ENCODE measurements at places on chromosomes 13 and 19.

GRCh38 chr13:45602183-45603170, 13.1 kb downstream of the ERICH6B start:
- ATAC-seq: no peak

DNA sequence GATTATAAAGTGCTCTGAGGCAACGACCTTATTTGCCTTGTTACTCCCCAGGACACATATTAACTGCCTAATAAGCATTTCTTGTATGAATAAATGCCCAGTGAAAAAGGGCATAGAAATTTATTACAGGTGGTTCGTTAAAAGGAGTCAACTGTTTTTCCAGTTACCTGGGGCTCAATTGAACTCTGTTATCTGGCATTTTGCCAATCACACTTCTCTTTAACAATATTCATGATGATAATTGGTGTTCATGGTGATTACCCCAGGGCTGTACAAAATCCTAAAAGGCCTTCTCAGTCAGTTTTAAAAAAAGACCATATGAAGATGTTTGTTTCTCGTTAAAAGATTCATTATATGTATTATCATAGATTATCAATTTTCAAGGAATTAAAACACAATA, 57.1 kb downstream of the KL start:
- ATAC-seq: no peak

GRCh38 chr13:42574435-42575311, 721 bp downstream of the TNFSF11 start:
- peak; percentile 88 for ATAC-seq

GRCh38 chr13:23959231-23959862, 62.0 kb upstream of the C1QTNF9B start:
- no peak for ATAC-seq

GRCh38 chr13:48592688-48593049, 59.8 kb upstream of the RCBTB2 start:
- ATAC-seq: no peak

GRCh38 chr13:99380921-99381645, 73.9 kb upstream of the GPR183 start:
- peak; percentile 77 for ATAC-seq

DNA sequence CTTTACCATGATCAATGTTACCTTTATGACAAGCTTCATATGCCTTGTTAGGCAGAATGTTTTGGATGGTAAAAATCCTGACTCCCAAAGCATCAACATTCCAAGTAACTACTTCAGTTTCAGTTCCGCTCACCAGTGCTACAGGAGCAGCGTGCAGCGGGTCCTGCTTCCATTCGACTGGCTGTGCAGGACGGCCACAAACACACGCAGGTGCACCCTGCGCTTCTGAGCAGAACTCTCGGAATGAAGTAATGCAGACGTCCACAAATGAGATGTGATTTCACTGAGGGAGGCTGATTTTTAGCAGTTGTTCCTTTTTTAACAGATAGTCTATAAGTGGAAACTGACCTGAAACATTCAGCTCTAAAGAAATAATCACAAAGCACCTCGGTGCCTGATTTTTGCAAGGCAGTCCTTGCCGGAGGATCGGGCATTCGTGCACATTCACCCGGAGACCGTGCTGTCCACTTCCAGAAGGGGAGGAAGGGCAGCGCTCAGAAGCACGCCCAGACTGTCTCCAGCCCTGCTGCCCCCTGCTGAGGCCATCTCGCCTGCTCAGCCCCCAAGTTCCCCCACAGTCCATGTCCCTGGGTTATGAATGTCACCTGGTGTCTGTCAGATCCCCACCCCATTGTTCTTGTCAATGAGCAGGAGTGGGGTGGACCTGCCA, 85.8 kb downstream of the RAB20 start:
- ATAC-seq: no peak

GRCh38 chr19:10800488-10800887, 35.5 kb downstream of the TMED1 start:
- no peak for ATAC-seq

DNA sequence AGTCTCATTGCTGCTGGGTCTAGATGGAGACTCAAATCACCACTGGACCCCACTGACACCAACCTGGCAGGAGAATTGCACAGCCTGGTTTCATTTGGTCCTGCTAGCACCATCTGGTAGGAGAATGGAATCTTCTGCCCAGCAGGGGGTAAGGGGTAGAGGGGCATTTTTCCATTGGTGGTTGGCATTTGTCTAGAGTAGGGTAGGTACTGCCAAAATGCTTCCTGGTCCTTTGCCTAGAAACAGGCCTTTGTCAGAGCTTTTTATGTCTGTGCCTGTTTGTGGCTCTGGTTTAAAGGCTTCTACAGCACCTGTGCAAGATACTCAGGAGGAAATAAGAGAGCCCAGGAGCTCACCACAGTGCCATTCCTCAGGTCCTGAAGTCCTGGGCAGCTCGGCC, 121.3 kb downstream of the KCTD12 start:
- ATAC-seq: peak; percentile 5

- ATAC-seq: no peak
These were observed 51.7 kb upstream of the CYP4F8 start for GRCh38 chr19:15563325-15563794.

- no peak for ATAC-seq
These were observed 191.5 kb downstream of the LHFPL6 start for GRCh38 chr13:39411511-39411910.

GRCh38 chr19:49710372-49710951, 19.5 kb downstream of the CPT1C start:
- ATAC-seq: no peak

GRCh38 chr13:25132751-25133390, 36.9 kb downstream of the PABPC3 start:
- ATAC-seq: no peak

DNA sequence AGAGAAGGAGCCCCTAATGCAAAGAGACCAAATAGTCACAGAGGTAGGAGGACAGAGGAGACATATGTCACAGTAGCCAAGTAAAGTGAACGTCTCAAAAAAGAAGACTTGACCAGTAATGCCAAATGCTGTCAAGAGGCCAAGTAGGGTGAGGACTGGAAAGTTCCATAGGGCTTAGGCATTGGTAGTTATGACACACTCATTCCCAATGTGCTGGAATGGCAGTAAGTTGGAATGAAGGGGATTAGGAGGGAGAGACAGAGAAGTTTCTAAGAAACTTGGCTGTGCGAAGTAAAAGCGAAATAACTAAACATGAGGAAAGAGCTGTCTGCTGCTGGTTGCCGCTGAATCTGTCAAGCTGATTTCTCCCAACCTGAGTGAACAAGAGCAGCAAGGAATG, 14.9 kb upstream of the FRY start:
- ATAC-seq: no peak

GRCh38 chr19:41707502-41707812, 969 bp upstream of the CEACAM5 start:
- no peak for ATAC-seq

DNA sequence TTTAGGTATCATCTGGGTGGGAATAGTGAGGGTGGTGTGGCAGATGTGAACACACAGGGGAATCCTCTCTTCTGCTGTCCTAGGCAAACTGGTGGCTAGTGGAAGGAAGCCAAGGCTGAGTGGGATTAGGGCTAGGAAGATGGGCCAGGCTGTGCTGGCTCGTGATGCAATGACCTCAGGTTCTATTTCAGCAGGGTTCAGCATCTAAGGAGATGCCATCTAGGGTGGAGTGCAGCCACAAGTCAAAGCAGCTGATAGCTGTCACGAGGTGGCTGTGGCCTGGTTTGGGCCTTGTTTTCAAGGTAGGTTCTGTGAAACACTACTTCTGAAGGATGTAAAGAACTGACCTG, 21.6 kb downstream of the ARL11 start:
- ATAC-seq: no peak

DNA sequence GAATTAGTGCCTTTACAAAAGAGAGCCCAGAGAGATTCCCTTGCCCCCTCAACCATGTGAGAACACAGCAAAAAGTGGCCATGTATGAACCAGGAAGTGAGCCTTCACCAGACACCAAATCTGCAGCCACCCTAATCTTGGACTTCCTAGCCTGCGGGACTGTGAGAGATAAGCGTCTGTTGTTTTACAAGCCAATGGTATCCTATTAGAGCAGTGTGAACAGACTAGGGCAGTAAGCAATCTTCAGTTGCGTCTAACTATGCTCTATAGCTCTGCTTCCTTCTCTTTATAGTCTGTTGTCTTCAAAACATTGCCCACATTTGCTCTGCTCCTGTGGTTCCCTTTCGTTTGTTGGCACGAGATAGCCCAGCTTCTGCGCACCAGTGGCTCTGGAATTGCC, 109.5 kb upstream of the FNDC3A start:
- ATAC-seq: no peak

DNA sequence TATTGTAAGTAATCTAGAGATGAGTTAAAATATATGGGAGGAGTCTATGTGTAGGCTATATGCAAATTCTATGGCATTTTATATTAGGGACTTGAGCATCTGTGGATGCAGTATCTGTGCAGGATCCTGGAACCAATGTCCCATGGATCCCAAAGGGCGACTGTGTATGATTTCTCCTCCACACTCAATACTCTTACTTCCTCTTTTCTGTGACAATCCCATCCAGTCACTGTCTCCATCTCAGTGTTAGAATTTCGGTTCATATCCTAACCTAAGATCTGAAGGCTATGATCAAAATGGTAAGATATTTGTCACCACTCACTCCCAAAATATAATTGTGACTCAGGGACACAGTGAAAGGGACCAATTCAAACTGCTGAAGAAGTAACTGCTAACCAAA, 15.1 kb upstream of the ZNF599 start:
- ATAC-seq: no peak

GRCh38 chr19:48396824-48397176, 3.3 kb downstream of the GRIN2D start:
- ATAC-seq: no peak

DNA sequence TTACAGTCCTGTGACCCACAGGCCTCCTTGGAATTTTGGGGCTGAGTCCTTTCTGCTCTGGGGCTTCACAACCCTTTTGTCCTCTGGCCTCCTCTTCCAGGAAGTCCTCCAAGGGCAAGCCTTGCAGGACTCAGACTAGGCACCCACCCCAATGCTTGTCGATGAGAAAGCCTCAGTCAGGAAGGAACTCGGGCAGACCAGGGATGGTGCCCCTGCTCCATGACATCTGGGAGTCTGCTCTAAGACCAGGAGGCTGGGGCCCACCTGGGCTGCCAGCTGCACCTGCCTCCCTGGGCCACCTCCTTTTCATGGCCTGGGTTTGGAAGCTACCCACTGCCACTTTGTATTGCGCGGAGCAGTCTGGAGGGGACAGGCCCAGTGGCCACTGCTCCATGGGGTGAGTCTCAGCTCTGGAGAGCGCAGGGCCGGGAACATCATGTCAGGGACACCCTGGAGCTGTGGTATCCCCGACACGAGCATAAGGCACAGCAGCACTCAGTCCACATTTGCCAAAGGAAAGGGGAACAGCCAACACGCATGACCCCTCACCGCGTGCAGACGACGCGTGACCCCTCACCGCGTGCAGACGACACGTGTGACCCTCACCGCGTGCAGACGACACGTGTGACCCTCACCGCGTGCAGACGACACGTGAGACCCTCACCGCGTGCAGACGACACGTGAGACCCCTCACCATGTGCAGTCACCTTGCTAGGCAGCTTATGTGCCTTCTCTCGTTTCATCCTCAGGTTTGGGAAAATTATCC, 10.8 kb downstream of the C2CD4C start:
- ATAC-seq: no peak

DNA sequence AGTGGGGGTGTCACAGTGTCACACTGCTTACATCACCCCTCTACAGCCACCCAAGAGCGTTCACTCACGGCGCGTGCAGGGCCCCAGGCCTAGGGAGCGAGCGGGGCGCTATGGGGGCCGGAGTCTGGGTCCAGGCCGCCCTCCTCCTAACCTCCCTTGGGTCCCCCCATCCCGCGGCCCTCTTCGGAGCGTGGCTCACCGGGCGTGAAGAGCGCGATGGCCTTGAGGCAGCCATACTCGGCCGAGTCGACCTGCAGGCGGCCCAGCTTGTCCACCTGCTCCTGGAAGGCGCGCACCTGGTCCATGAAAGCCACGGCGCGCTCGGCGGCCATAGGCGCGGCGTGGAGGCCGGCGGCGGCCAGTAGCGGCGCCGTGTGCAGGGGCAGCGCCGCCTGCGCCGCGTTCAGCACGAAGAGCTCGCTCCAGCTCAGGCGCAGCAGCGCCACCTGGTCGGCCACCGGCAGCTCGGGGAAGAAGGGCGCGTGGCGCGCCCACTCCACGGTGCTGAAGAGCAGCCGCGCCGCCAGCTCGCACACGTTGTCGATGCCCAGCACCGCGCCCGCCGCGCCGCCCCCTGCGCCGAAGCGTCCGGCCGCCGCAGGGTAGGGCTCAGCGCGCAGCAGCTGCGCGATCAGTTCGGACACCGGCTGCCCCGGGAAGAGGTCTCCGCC, 9.4 kb downstream of the OCEL1 start:
- ATAC-seq: peak; percentile 95

GRCh38 chr19:44512326-44513298, 12.3 kb upstream of the ZNF180 start:
- ATAC-seq: no peak

GRCh38 chr13:19737844-19738557, 44.7 kb downstream of the PSPC1 start:
- ATAC-seq: no peak

GRCh38 chr13:20165417-20166257, 4.8 kb upstream of the GJA3 start:
- ATAC-seq: no peak

DNA sequence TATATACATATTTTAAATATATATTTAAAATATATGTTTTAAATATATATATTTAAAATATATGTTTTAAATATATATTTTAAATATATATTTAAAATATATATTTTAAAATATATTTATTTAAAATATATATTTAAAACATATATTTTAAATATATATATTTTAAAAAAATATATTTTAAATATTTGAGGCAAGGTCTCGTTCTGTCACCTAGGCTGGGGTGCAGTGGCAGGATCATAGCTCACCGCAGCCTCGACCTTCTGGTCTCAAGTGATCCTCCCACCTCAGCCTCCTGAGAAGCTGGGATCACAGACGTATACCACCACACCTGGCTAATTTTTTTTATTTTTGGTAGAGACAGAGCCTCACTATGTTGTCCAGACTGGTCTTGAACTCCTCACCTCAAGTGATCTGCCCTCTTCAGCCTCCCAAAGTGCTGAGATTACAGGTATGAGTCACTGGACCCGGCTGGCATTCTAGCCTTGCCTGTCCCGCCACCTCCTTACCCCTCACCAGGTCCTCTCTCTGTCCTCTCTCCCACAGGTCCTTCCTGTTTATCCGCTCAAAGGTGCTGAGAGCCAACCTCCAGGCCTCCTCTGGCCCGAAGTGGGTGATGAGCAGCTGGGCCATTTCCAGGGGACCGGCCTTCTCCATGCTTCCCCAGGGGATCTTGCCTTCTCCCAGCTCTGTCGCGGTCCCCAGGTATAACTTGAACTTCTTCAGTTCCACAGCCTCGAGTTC, 564 bp downstream of the NLRP12 start:
- ATAC-seq: no peak

GRCh38 chr19:5011476-5012238, 42.7 kb downstream of the KDM4B start:
- ATAC-seq: no peak
